ENCODE measurements at places on chromosomes 12 and 14.

DNA sequence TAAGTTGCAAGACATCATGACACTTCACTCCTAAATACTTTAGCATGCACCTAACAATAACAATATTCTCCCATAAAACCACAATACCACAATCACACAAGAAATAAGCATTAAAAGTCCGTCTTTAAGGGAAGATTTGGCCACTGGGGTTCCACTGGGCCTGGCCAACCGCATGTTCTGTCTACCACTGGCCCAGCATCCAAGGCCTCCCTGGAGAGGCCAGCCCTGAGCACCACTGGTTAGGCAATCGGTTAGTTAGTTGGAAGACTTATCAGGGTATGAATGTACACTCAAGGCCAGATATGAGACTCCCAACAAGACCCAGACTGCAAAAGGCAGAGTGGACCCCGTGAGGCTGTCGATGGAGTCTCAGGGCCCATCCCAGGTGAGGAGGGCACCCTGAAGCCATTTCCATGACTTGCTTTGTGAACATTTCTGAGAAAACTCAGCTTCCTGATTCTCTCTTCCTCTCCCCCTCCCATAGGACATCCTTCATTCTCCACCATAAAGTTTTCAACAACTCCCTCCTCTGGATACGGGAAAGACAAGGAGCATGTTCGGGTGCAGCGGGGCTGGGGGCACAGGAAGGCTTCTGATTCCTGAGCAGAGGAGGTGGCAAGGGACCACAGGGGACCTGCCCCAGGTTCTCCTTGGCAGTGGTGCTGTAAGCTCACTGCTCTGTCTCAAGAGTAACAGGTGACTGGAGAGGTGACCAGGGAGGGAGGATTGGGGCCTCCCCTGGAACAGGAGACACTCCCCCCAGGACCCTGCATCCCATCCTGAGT lies 5.9 kb downstream of the PXN start:
- DNase-seq = no peak

GRCh38 chr12:32987512-32987911 lies 90.9 kb upstream of the PKP2 start:
- no peak for DNase-seq

GRCh38 chr14:96649327-96649601 lies 147.1 kb downstream of the PAPOLA start:
- DNase-seq = no peak

GRCh38 chr12:64716371-64716770 lies 42.8 kb downstream of the GNS start:
- DNase-seq = no peak

- DNase-seq = no peak
Observed at GRCh38 chr14:69699748-69700303, 67.1 kb upstream of the SRSF5 start.

DNA sequence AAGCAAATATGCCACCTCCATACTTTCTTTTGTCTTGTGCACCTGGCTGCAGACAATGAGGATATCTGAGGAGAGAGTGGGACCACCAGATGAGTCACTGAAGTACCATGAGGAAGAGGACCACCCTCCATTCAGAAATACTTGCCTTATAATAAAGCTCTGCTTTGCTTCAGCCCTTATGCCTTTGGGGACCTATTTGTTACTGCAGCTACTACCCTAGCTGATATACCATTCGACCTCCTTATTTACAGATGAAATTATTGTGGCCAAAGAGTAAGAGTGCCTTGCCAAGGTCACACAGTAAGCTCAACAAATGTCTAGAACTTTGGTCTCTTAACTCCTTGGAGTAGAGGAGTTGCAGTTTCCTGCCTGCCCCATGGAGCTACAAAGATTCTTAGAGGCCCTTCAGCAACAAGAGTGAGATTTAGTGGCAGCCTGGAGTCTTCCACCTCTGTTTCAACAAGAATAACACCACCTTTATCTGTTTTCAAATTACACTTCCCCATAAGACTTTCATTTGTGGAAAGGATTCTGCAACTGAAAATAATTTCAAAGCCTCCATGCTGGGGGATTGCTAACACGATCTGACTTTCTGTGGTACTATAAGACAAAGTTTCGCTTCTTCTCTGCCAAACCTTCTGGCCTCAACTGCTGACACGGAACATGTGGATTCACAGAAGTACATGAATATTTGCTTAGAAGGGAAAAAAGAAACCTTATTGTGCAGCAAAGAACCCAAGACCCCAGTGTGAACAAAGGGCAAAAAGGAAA lies 3.6 kb downstream of the CMKLR1 start:
- no peak for DNase-seq

- no peak for DNase-seq
Observed at GRCh38 chr14:20848316-20848954, 42.8 kb upstream of the RNASE3 start.

DNA sequence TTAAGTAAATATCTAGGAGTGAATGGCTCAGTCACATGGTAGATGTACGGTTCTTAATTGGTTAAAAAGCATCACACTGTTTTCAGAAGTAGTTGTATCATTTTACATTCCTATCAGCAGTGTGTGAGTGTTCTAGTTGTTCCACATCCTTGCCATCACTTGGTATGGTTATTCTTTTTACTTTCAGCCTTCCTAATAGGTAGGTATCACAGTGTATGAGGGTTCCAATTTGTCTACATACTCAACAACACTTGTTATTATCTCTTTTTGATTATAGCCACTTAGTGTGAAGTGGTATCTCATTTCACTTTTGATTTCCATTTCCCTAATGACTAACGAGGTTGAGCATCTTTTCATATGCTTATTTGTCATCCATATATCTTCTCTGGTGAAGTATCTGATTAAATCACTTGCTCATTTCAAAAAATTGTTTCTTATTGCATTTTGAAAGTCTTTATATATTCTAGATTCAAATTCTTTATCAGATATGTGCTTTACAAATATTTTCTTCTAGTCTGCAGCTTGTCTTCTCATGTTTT lies 3.5 kb upstream of the SPRYD3 start:
- no peak for DNase-seq

DNA sequence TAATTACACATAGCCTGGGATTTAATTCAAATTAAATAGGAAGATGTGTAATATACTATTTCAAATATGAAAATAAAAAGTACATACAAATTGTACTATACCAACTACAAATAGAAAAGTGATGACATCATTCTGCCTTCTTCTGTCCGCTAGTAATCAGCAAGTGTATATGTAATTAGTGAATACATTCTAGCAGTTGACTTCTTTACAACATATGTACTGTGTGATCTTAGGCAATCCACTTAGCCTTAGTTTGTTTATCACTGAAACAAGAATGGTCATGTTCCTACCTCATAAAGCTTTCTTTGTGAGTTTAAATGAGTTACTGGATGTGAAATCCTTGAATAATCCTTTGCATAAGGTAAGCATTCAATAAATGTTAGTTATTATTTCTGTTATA lies 7.8 kb upstream of the LUM start:
- DNase-seq = no peak

DNA sequence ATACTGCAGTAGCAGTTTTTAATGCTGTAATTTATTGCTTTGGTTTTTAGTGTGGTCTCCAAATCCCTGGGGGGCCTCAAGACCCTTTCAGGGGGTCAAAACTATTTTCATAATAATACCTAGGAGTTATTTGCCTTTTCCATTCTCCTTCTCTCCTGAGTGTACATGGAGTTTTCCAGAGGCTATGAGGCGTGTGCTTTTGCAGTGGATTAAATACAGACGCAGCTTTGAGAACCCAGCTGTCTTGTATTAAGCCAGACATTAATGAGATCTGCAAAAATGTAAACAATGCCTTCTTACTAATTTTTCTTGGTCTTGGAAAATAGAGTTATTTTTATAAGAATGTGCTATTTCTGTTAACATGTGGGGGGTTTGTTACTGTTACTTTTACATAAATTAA lies 68.6 kb downstream of the SLC25A47 start:
- no peak for DNase-seq

DNA sequence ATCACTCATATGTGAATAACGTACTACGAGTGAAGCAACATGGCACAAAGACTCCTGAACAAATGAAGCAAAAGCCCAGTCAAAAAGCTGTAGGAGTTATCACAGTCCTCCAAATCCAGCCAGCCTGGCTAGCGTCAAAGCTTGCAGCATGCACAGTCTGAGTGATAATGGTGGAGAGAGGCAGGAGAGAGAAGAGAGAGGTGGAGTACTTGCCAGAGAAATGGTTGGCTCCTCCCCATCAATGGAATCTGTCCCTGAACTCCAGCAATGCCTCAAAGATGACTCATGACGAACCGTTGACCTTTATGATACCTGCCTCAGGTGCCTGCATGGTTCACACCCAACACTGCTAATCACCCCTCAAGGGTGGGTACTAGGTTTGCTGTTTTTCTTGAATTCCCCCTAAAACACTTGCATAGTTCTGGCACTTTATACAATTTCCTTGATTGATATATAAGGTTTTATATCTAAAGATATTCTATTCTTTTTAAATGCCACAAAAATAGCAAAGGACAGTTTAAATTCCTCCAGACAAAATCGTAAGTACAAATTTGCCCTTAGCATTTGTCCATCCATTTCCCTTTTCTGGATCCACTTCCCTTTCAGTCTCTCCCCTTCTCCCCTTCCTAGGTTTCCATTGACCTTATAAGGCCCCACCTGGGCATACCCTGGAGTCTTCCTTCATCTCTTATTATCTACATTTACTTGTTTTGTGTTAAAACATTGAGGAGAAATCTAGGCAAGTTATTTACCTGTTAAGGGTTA lies 10.2 kb downstream of the ARHGDIB start:
- DNase-seq = no peak

All from effector memory CD8-positive, alpha-beta T cell (primary cell).